Stimulated activated CD4-positive, alpha-beta T cell treated with anti-CD3 and anti-CD28 coated beads, Interleukin-1b, Interleukin-23, amount 100 ng/mL, for 4 hours (primary cell): ENCODE measurements at places on chromosomes 3 and 15.

DNA sequence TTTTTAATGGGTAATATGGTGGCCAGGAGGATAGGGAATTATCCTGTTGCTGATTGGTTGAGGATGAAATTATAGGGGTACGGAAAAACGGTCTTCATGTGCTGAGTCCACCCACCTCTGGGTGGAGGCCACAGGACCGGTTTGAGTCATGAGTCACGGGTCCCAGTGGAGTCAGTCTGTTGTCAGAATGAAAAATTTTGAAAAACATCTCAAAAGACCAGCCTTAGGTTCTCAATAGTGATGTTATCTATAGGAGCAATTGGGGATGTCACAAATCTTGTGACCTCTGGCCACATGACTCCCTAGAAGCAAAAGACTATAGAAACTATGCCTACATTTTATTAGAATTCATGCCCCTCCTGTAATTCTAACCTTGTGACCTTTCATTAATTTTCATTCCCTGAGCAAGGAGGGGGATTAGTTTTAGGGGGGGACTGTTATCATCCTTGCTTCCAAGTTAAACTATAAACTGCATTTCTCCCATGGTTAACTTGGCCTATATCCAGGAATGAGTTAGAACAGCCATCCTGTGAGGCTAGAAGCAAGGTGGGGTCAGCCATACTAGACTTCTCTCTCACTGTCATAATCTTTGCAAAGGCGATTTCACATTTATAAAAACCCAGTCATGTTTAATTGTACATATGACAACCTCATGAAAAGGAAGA is 101.2 kb downstream of the TCF12 start:
- no peak for DNase-seq

- no peak for DNase-seq
Measured at GRCh38 chr3:178010306-178010705, 525.9 kb upstream of the KCNMB2 start.

GRCh38 chr3:160665784-160666526 is 11.0 kb upstream of the ARL14 start:
- no peak for DNase-seq

- DNase-seq, result no peak
Measured at GRCh38 chr3:28104896-28105534, 136.4 kb upstream of the CMC1 start.

DNA sequence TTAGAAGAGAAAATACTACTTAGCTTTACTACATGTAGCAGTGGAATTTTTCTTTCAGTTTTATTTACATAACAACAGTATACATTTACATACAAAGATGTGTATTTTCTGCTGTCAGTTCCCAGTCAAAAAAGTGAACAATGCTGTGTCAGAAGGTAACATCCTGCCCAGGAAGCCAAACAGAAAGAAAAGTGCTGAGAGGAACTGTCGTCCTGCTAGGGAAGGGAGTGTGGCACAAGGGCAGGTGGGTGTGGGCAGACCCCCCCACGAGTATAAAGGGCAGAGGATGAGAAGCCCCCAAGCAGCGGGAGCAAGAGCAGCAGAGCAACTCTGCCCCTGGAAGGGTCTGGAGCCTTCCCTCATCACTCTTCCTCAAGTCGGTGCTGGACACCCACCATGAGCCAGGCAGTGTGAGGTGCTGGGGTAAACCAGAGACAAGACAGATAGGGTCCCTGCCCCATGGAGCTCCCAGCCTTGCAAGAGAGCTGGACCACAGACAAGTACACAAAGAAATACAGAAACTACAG is 39.7 kb downstream of the TBC1D2B start:
- no peak for DNase-seq
